ENCODE measurements at places on chromosomes 6 and 20.

DNA sequence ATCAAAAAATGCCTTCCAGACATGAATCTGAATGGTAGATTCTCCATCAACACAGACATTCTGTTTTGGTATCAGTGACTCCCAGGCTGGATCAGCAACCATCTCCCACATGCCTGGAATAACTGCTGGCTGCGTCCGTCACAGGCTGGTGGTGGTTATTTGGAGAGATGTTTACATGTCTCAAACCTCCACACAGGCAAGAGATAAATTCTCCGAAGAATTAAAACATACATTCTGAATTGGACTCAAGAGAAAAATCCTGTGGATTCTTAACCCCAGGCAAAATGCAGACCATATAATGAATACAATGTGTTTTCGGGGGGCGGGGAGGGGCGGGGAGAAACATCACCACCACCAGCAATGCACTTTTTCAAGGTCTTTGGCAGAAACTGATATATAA, 108.2 kb downstream of the THBS2 start:
- no peak for DNase-seq

DNA sequence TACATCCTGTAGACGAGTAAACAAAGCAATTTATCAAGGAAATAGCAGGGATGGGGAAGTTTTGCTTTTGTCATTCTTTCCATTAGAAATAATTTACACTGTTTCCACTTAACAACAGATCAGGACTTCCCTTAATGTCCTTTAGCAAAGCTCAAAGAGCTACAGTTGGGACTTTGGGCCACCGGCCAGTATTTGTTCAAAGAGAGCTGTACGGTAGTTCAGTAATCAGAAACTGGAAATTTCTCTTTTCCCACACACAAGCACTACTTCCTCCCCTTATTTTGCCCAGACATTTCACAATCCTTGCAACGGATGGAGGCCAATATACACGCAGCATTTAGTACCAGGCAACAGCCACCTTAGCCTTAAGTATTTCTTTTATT, 12.1 kb upstream of the HINT3 start:
- DNase-seq, result no peak

DNA sequence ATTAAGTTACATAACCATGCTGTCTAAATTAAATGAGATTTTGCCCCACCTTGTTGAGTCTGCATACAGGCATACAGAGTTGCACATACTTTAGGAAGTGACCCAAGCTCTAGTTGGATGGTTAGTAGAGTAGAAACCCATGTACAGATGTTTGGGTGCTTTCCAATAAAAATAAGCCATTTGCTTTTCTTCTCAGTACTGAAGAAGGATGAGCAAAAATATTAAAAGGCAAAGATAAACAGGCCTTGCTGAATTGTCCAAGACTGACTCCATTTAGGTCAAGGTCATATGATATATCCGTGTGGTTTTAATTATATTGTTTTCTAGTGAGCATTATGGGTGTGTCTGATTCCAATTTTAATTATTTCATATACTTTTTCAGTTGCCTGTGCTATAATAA, 589.4 kb downstream of the RFPL4B start:
- no peak for DNase-seq

- no peak for DNase-seq
Measured at GRCh38 chr20:57908704-57909630, 199.2 kb upstream of the PMEPA1 start.

DNA sequence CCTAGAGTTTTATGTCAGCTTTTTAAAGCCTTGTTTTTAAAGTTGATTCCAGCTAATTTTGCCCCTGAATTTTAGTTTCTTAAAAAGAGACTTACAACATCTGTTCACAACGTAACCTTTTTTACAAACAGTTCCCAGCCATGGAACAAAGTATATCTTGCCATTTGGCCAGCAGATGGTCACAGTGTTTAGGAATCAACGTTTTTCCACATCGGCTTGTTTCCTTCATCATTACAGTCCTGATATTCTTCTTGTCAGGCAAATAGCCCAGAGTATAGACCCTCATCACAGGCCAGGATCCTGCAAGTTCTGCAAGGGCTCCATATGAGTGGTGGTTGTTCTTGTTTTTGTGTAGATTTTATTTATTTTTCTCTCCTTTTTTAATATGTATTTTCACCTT, 341.7 kb upstream of the HTR1E start:
- no peak for DNase-seq
